ENCODE measurements at places on chromosomes 4 and X.

DNA sequence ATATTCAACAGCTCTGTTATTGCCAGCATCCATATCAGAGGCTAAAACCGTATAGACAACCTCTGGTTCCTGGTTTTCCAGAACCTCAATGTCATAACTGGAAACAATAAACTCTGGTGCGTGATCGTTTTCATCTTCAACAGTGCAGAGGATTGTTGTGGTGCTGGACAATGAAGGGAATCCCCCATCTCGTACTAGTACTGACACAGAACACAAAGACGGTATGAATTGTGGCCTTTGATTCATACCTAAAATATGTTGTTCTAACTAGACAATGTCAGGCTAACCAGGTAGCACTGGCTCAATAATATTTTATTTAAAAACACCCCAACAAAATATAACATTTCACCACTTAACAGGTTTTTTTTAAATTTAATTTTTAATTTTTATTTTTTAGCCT, 186.9 kb downstream of the DCHS2 start:
- DNase-seq = no peak

- DNase-seq = no peak
These were observed 324.6 kb upstream of the TACR3 start for GRCh38 chr4:104044369-104044768.

DNA sequence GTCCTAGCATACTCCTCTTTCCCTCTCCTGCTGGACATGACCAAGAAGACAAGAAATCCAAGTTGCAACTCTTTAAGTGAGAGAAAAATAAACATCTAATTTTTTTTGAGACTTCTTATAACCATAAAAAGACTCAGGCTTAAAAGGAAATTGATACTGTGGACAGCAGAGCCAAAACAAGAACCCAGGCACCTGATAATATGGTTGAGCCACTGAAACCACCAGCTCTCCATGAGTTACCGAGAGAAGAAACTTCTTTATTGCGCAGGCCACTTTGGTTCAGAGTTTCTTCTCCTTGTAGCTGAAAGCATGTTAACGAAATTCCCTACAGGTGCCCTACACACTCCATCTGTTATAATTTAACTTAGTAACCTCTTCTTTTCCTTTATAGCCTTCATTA, 11.3 kb upstream of the SPCS3 start:
- no peak for DNase-seq

- DNase-seq = no peak
These were observed 33.7 kb downstream of the CD38 start for GRCh38 chr4:15811703-15812337.

DNA sequence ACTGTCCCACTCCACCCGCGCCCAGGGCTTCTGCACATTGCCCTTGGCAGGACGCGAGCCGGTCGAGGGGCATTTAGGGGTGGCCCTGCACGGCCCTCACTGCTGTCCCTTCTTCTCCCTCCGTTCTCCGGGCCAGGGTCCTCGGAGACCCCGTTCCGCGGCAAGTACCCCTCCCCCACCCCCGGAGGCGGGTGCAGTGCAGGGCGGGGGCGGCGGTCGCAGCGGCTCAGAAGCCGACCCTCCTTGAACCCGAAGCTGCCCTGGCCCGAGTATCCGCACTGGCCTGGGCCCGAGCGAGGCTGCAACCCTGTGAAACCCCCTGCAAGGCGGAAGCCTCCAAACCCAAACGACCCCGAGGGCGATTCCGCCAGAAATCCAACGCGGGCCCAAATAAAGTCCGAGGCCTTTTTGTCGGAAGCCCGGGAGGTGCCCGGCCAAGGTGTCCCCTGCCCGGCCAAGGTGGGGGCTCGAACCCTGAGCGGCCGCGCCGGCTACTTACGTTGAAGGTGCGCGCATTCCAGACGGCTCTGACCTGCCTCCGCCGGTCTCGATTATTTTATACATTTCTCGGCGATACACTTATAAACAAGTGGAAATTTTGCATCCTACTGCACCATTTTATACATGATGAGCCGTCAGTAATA, 53.1 kb upstream of the TMEM33 start:
- DNase-seq = no peak

DNA sequence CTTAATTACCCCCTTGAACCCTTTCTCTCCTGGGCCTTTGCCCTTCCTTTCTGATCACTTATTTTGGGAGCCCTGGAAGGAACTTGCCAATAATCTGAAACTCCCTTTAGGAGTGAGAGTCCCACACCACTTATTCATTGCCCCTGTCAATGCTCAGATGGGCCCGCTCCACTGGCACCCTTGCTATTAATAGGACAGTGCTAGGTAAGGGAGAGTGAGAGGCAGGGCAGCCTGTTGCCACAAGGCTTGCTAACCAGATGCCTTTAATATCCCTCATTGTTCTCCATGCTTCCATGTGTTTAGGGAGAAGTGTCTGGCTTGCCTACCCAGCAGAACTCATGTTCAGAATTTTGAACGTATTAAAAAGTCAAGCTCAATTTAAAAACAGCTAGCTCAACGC, 1.7 kb upstream of the NHS start:
- no peak for DNase-seq

GRCh38 chr4:185956544-185956940, 112.4 kb upstream of the TLR3 start:
- DNase-seq = no peak

- DNase-seq = no peak
These were observed 56.2 kb upstream of the PJA1 start for GRCh38 chrX:69221239-69222102.

DNA sequence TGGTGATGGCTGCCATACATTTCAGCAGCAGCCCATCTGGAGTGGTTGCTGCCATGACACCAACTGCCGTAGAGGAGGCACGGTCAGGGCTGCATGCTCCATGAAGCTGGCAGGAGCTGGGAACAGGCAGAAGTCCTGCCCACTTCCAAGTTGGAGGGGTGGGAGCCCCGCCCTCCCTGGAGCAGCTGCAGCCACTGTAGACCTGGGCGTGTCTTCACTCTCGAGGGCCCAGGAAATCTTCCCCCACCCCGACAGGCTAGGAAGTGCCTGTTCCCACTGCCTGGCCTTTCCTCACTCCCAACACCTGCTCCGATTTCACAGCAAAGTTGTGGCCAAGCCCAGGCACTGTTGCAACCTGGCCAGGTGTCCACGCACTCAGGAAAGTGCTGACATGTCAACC, 42.3 kb downstream of the NALF2 start:
- no peak for DNase-seq

- no peak for DNase-seq
These were observed 1251.6 kb upstream of the AGA start for GRCh38 chr4:178693816-178694215.

DNA sequence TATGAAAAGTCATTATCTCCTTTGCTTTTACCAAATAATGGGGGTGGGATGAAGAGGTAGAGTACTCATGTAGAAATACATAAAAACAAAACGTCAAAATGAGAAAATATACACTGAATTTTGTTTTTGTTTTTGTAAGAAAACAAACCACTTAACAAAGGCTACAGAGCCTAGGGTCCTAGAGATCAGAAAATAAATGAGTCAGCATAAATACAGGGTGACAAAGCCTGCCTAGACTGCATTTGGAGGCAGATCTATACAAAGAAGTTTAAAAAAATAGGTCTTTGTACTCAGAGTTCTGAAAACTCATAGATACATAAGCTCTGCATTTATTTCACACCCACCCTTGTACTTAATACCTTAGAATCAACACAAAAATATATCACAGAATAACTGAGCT, 52.4 kb downstream of the MTMR8 start:
- no peak for DNase-seq

- no peak for DNase-seq
These were observed 242.1 kb downstream of the ADAMTS3 start for GRCh38 chr4:72326692-72327632.

- DNase-seq = no peak
These were observed 8.6 kb downstream of the BLOC1S4 start for GRCh38 chr4:6724421-6725111.

- DNase-seq = no peak
These were observed 57.1 kb downstream of the ANXA3 start for GRCh38 chr4:78608684-78609083.

DNA sequence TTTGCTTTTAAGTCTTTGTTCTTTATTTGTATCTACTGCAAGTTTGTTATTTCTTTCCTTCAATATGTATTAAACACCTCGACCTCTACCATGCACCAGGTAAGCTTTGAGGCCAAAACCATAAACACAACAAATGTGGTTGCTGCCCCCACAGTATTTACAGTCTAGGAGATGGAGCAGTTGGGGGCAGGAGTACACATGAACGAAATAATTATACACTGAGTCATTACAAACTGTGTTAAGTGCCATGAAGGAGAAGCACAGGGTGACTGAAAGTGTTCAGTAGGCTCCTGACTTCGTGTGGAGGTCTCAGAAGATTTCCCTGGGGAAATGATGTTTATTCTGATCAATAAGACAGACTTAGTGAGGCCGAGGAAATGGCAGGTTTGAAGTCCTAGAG, 30.3 kb downstream of the SLC25A43 start:
- DNase-seq = no peak

DNA sequence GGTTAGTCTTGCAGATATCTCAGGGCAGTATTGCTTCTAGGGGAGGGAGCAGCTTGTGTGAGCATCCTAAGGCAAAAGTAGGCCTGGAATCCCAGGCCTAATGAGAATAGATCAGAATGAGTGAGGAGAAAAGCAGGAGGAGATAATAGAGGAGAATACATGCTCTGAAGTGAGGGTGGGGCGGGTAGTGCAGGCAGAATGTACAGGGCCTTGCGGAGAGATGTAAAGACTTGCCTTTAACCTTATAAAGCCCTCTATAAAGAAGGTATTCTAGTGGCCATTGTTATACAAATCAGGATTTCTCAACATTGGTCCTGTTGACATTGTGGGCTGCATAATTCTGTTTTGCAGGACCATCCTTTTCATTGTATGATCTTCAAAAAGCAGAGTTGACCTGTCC, 855.3 kb downstream of the PCDH7 start:
- DNase-seq = no peak

- DNase-seq = no peak
These were observed 917 bp downstream of the MYL5 start for GRCh38 chr4:675036-675882.

DNA sequence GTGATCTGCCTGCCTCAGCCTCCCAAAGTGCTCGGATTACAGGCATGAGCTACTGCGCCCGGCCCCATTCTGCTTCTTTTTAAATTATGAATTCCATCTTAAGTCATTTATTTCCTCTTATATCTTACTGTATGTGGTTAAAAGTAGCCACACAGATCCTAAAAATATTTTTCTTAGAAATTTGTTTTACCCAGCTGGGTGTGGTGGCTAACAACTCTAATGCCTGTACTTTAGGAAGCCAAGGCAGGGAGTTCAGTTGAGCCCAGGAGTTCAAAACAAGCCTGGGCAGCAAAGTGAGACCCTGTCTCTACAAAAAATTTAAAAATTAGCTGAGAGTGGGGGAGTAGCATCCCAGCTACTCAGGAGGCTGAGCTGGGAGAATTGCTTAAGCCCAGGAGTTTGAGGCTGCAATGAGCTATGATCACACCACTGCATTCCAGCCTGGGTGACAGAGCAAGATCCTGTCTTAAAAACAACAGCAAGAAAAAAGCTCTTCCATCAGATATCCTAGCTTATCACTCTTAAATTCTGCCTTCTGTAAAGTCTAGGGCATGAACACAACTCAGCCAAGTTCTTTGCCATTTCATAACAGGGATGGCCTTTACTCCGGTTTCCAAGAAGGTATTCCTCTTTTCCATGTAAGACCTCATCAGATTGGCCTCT, 15.1 kb upstream of the AFF1 start:
- DNase-seq = no peak

DNA sequence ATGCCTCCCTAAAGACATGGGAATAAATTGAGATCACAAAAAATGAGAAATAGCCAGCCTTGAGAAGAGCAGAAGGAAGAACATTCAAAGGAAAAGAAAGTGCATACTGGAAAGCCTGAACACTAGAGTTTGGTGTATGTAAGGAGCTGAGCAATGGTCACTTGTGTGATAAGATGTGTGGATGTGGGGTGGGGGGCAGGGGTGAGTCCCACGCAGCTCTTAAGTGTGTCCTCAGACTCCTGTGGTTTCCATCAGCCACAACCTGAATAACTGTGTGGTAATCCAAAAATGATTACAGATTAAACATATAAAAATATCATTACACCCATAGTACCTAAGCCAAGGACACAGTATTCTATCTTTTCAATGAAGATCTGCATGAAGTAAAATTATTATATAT, 59.9 kb downstream of the ELOVL6 start:
- no peak for DNase-seq

- DNase-seq = no peak
These were observed 103.3 kb upstream of the GATB start for GRCh38 chr4:151864068-151864467.

- DNase-seq = no peak
These were observed 35.3 kb upstream of the CHRNA9 start for GRCh38 chr4:40299811-40300292.

DNA sequence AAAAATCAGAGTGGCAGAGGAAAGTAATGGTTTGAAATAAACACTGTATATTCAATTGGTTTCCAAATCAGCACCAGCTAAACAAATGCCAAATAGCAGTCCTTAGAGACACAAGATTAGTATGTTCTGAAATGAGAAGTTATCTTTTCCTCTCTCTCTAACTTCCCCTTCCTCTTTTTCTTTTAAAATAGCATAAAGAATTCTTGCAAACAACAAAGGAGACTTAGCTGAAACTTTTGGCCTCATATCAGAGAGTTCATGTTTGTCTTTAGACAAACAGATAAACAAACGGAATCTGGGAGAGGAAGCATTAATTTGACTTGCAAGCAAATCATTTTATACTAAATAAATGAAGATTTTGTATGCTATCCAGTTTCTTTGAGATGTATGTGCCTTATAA, 399.0 kb downstream of the GBA3 start:
- DNase-seq = no peak

GRCh38 chr4:118742050-118742449, 56.9 kb downstream of the METTL14 start:
- DNase-seq = no peak

GRCh38 chr4:717601-718320, 12.1 kb downstream of the PCGF3 start:
- no peak for DNase-seq

DNA sequence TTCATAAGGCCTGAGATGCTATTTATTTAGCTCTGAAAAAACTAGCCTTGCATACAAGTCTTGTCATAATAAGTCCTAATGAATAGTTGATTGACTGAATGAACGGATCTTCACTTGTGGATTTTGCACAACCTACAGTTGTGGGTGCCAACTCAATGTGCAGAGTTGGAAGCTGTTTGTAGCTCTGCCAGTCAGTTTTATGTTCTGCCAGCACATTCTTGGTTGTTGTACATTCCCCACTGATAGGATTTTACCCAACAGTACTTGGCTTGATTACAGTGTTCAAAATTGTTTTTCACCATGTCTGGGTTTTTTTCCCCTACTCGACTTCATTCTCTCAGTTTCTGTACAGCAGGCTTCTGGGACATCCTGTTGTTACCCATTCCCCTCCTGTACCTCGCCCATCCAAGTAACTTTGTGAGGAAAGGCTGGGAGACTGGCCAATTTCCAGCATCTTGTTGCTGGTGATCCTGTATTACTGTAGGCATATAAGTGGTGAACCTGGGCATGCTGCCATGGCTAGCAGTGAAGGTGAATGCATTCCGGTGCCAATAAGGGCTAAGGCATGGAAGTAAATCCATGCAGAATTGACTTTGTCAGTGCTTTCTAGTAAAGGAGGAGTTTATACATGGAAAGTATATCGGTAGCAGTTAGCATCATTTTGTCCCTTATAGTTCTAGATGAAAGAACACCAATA, 22.8 kb downstream of the IL1RAPL1 start:
- DNase-seq = no peak

GRCh38 chr4:174631901-174632758, 109.8 kb upstream of the HPGD start:
- no peak for DNase-seq
